SK-MEL-5 (cell line): ENCODE measurements at places on chromosomes 11 and 22. TPM values are rescaled to one million over a fixed set of nuclear protein-coding genes. Genes with fewer than 3 reads are reported as not detected.
A peak's percentile ranks its signal among the peaks of the same experiment; 100 is the strongest.

Gene FAM227A
- 1.2 and 1.8 TPM in 2 replicates for total RNA-seq

Gene OTOG
- not detected in 2 replicates for total RNA-seq

Gene SPDYC
- not detected in 2 replicates for total RNA-seq

- no peak for DNase-seq
Observed at GRCh38 chr22:37023743-37024338, 4.3 kb downstream of the MPST start.

DNA sequence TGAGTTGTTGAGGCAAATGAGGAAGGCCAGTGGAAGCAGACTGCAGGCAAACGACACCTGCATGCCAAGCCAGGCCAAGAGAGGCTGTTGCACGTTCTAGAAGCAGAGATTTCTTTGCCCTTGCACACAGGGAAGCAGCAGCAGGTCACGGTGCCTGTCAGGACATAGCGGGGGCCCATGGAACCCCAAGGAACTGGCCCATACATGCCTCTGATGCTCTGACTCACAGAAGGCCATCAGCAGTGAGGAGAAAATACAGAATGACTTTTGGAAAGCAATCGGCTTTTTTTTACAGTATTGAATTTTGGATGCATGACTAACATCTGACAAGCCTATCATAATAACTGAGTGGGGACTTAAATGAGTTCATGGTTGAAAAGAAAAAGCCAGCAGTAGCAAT, 123.9 kb downstream of the MPPED1 start:
- no peak for DNase-seq

DNA sequence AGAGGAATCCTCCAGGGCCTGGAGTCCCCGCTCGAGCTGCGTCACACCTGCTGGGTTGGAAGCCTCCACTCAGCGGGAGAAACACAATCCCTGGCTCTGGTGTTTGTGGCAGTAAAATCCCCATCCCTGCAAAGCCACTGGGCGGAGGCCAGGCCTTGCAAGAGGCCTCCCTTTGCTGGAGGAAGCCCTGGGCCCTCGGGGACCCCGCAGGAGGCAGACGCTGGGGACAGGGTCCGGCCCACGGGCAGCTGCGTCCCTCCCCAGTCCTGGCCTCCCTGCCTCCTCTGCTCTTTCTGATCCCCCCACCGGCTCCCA, 194.7 kb downstream of the BRD1 start:
- DNase-seq, result no peak

GRCh38 chr22:29459773-29460172, 20.2 kb upstream of the NEFH start:
- DNase-seq, result no peak

GRCh38 chr11:117457031-117457785, 129.6 kb downstream of the CEP164 start:
- DNase-seq, result no peak

DNA sequence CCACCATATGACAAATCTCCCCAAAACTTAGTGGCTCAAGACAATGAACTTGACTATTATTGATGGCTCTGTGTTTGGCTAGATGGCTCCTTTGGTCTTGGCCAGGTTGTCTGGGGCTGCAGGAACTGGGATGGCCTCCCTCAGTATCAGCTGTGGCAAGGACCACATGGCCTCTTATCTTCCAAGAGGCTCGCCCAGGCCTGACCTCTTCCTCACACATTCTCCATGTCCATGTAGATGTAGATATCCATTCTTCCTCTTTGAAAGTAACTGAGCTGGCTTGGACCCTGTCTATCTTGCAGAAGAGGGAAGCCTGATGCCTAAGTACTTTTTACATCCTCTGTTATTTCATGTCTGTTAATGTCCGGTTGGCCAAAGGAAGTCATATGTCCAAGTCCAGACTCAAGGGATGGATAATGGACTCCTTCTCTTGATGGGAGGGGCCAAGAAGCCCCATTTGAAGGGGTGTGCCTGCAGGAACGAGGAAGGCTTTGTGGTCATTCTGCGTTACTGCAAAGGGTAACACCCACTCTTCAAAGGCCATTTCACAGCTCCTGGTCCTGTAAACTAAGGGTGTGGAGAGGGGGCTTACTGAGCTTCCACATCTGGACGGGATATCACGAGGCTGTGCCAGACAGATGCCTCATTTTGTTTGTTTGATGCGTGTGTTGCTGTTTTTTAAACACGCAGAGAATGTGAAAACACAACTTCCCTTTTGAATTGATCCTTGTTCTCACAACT, 87.1 kb downstream of the GRIK4 start:
- peak; percentile 14 for DNase-seq

DNA sequence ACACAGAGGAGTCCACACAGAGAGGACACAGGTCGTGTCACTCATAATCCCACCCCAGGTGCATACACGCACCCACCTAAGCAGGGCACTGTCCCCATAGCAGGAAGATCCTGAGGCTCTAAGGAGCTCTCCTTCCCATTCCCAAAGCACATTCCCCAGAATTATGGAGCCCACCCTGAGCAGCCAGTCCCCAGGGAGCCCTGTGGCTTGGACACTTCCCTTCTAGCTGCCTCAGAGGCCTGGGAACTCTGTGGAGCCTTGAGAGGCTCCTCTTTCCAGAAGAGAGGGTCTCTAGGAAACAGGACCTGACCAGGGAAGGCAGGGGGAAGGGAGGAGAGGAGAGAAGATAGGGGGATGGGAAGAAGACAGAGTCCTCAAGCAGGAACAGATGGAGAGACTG, 29.8 kb downstream of the ARHGEF17 start:
- no peak for DNase-seq

DNA sequence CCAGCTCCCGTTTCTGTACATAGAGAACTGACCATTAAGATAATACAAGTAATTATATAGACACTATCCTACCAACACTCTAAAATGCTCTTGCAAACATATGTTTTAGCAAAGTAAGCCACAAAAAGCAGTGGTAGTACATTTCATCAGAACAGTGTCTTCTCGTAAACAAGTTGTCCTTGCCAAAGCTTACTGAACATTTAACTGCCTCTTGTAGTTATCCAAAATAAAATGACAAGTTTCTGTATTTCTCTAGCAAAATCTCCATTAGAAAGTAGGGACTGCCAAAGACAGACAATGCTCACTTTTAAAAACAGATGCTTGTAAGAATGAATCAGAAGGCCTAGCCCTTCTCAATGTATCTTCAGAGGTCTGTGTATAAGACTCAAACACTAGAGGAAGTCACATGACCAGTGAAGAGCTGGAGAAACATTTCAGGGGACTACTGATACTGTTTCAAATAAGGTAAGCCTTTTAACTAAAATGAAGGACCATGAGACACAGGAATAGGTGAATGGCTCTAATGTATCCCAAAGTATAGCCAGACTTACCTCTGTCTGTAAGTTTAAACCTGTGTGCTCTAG, 7.8 kb upstream of the ZC3H12C start:
- DNase-seq, result no peak

DNA sequence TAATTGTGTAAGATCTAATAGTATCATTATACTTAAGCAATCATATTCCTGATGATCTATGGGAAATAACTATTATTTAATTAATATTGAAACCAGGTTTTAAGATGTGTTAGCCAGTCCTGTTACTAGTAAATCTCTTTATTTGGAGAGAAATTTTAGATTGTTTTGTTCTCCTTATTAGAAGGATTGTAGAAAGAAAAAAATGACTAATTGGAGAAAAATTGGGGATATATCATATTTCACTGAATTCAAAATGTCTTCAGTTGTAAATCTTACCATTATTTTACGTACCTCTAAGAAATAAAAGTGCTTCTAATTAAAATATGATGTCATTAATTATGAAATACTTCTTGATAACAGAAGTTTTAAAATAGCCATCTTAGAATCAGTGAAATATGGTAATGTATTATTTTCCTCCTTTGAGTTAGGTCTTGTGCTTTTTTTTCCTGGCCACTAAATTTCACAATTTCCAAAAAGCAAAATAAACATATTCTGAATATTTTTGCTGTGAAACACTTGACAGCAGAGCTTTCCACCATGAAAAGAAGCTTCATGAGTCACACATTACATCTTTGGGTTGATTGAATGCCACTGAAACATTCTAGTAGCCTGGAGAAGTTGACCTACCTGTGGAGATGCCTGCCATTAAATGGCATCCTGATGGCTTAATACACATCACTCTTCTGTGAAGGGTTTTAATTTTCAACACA, 6.4 kb downstream of the BIRC3 start:
- DNase-seq, result no peak

GRCh38 chr11:28632338-28632737, 524.1 kb downstream of the METTL15 start:
- DNase-seq, result no peak

GRCh38 chr11:72303179-72303578, 59.2 kb upstream of the PHOX2A start:
- no peak for DNase-seq

- no peak for DNase-seq
Observed at GRCh38 chr11:44067266-44067665, 1.2 kb downstream of the ACCS start.
